Kidney tubule cell (primary cell): ENCODE measurements at places on chromosomes 7 and 10.

DNA sequence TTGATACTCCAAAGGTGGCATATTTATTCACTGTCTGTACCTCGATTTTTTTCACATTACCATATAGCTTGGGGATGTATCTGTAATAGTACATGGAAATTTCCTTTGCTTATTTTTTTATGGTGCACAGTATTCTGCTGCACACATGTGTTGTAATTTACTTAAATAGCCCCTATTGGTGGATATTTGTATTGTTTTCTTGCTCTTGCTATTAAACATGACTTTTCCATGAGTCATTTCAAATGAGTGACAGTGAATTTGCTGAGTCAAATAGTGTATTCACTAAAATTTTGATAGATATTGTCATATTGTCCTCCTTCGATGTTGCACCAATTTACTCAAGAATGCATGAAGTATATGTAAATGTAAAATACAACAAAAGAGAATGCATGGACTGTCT is 122.7 kb upstream of the STEAP4 start:
- peak; percentile 33 for DNase-seq

- no peak for DNase-seq
Measured at GRCh38 chr10:73983096-73984047, 14.5 kb upstream of the VCL start.

DNA sequence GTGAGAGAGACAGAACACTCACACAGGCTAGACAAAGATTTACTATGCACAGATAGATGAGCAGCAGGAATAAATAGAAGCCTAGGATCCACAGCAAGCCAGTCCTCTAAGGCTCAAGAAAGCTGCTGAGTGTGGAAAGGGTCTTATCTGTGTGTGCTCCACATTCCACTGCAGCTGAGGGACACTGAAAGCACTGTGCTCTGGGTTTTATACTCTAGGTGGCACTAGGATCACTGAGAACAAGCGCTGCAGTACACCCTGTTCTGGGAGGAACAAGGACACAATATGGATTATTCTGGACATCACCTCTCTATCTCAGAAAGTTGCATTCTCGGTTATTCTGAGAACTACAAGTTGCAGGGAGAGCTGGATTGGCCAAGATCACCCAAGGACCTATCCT is 4.9 kb upstream of the KLHL7 start:
- no peak for DNase-seq

- no peak for DNase-seq
Measured at GRCh38 chr10:93807371-93807770, 49.6 kb downstream of the LGI1 start.

DNA sequence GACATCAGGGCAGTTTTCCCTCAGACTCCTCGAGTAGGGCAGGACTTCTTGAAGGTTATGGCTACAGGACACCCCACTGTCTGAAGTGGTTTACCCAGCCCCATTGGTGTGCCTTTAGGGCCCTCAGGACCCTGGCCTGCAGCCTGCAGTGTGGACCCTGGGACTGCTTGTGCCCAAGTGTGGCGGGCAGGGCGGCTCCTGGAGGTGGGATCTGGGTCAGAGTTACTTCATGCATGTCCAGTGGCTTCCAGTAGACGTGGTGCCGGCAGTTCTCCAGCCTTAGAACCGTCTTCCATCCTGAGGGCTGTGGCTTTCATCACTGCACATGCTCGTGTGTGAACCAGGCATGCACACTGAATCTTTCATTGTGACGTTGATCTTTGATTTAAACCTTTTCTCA is 16.7 kb downstream of the EIF3B start:
- DNase-seq: no peak

- DNase-seq: no peak
Measured at GRCh38 chr10:80487421-80487785, 33.3 kb downstream of the TSPAN14 start.

DNA sequence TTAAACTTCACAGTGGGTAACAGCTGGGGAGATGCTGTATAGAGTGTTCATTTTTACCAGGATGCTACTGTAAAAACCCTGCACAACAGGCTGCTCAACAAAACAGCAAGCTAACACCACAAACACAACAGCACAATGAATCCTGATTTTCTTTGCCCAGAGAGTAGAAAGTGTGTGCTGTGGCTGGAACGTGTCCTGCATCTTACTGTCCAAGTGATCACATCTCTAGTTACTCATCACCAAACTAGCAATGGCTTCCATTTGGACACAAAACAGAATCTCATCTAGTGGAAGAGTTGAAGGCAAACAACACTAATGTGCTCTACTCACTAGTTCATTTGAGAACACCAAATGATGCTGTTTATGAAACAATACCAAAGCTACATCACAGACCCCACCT is 121.2 kb downstream of the SLC25A13 start:
- DNase-seq: no peak

GRCh38 chr7:46512891-46513413 is 591.9 kb upstream of the IGFBP3 start:
- DNase-seq: no peak

DNA sequence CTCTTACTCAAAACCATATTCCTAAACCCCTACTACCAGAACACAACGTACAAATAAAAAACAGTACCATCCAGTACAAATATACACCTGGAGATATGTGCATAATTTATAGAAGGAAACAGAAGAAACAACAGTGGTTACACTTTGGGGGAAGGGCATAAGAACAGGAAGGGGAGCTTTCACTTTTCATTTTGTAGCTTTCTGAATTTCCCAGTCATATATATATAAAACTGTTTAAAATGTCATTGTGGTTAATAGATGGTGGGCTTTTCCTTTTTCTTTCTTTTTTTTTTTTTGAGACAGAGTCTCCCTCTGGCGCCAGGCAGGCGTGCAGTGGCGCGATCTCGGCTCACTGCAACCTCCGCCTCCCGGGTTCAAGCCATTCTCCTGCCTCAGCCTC is 47.2 kb downstream of the MALSU1 start:
- no peak for DNase-seq

DNA sequence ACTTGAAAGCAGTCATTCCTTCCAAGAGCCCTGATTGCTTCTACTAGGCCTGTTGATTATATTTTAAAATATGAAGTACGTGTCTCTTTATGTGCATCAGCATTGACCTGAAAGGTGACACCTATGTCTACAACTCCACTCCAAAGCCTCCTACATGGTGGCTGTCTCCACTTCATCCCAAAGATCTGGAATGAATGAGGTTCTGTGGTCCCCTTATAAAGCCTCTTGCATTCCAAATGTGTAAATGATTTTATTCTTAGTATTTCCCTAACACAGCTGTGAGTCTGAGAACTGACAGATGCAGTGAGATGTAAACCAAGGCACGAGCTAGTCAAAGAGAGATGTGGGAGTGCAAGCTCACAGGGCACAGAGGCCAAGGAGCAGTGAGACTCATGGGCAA is 176.0 kb upstream of the SVIL start:
- no peak for DNase-seq

- peak; percentile 66 for DNase-seq
Measured at GRCh38 chr7:141354251-141354650, 197.0 kb upstream of the AGK start.

- DNase-seq: no peak
Measured at GRCh38 chr10:6657196-6657595, 77.1 kb upstream of the PRKCQ start.

- DNase-seq: no peak
Measured at GRCh38 chr10:61890881-61891409, 10.6 kb upstream of the ARID5B start.

- peak; percentile 46 for DNase-seq
Measured at GRCh38 chr10:16116404-16117304, 256.3 kb upstream of the MINDY3 start.

GRCh38 chr10:8337332-8337651 is 282.8 kb downstream of the GATA3 start:
- DNase-seq: no peak

GRCh38 chr10:30359373-30360206 is 10.5 kb upstream of the MTPAP start:
- DNase-seq: peak; percentile 77

GRCh38 chr7:2892549-2892948 is 48.4 kb upstream of the GNA12 start:
- no peak for DNase-seq

DNA sequence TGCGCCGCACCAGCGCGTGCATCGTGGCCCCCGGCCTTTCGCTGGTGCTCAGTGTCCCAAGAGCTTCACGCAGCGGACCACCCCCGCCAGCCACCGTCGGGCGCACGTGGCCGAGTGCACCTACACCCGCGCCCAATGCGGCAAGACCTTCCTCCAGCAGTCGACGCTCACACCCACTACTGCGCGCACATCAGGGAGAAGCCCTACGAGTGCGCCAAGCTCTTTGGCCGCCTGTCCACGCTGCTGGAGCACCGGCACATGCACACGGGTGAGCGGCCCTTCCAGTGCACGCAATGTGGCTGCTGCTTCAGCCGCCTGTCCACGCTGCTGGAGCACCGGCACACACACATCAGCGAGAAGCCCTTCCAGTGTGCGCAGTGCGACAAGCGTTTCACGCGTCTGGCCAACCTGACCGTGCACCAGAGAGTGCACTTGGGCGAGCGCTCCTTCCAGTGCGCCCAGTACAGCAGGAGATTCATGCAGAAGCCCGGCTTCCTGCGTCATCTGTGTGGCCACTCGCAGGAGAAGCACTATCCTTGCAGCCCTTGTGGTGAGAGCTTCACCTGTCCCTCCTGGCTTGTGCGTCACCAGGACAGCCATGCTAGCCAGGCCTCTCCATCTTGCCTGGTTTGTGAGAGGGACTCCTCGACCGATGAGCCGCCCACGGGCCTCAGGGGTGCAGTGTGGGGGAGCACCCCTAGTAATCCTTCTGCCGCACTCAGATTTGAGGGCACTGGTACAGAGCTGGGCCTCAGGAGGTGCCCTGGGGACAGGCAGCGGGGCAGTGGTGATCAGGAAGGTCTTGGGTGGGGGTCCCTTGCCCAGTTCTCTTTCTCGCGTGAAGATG is 32.9 kb downstream of the ZNF783 start:
- no peak for DNase-seq

DNA sequence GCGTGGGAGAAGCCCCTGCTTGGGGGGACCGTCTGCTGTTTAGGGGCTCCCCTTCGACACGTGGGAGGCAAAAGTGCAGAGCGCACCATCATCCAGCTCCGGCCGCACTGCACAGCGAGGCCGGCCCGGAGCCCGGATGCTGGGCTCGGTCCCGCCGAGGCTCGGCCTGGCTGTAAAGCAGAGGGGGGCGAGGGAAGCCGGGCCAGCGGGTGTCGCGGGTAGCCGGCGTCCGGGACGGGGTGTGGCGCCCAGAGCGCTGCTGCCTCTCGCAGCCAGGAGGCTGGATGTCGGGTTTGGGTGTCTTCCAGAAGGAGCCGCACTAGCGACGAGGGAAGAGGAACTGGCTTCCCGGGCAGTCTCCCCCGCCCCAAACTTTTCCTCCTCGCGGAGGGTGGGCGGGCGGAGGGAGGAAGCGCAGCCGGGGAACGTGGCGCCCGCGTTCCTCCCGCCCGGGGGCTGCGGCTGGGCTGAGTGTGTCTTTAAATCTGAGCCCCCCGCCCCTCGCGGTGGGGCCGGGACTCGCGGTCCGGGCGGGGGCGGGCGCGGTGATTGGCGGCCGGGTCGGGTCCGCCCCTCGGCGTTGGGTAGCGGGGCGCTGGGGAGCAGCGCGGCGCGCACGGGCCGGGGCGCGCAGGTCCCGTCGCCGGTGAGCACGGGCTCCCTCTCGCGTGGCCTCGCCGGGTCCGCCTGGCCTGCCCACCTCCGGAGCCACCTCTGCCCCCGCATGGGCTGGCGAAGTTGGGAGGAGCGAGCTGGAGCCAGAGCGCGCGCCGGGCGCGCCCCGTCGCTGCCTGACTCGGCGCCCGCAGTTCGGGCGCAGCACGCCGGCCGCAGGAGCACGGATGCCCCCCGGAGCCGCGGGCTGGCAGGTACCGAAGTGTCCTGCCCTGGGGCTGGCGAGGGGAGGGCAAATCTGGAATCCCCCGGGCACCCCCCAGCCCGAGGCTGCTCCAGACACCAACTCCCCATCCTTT is at the start of gene PALD1:
TSS of gene PALD1 (plus strand) at position 577 of the 974 bp plus-strand sequence. CDS start 47,185 bp downstream, outside the sequence.
- DNase-seq: no peak

DNA sequence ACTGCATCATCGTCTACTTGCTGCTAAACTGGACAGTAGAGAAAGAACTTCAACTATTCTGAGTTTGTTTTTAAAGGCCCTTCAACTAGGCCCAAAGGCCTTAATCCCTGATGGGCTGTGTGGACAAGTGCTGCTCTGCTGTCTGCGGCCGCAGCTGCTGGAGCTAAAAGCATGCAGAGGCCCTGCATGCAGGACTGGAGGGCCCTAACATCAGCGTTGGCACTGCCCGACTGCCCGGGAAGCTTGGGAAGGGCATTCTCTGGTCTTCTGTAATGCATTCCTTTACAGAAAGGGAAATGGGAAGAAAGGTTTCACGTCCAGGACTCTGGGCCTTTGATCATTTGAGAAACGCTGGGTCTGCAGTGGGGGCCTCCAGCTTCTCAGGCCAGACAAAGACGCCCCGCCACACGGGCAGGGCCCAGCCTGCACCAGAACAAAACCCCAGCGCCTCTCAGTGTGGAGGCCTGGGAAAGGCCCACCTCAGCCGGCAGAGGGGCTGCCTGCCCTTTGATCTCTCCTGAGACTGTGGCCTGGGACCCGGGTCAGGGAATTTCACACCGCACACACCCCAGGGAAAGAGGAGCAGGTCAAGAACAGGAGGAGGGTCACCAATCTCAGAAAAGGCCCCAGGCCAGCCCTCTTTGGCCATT is 229.3 kb downstream of the DNAJB6 start:
- DNase-seq: no peak

DNA sequence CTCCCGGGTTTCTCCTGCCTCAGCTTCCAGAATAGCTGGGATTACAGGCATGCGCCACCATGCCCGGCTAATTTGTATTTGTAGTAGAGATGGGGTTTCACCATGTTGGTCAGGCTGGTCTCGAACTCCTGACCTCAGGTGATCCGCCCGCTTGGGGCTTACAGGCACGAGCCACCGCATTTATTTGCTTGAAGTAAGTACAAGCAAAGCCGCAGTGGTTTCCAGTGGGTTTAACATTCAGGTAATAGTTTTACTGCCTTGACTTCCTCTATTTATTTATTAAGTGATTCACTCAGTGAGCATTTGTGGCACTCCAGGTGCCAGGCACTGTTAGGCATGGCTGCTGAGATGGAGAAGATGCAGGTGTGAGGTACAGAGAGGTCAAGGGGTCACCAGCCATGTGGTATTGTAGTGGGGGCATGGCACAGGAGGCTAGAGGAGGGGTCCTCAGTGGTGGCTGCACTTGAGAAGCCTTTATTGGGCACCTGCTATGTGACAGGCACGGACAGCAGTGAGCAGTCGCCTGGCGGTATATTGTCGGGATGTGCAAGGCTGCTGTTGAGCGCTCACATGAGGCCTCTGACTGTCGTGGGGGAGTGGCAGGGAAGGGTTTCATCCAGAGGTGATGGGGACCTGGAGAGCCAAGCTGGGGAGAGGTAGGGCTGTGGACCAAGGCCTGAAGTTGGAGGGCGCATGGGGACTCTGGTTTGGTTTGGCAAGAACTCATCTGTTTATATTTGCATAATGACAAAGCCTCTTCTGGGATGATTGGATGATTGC is 54.9 kb downstream of the DOCK1 start:
- peak; percentile 91 for DNase-seq

DNA sequence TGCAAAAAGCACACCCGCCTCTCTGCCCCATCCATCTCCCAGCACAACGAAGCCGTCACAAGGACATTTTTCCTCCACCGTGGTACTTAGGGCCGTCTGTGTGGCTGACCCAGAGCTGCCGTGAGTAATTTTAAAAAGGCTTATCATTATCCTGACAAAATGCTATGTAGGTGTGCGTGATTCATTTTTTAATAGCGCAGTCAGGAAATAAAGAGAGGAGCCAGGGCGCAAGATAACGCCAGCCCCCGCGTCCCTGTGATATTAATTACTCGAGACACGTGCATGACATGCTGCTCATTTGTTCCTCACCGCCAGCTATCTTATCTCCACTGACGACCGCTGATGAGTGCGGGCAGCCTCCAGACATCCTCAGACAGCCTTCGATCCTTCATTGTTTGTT is 332.7 kb upstream of the PFKP start:
- no peak for DNase-seq
